Thymus (tissue), 14 donors: ENCODE measurements at places on chromosomes 3 and 15. TPM values are rescaled to one million over a fixed set of nuclear protein-coding genes. Genes with fewer than 3 reads are reported as not detected.

DNA sequence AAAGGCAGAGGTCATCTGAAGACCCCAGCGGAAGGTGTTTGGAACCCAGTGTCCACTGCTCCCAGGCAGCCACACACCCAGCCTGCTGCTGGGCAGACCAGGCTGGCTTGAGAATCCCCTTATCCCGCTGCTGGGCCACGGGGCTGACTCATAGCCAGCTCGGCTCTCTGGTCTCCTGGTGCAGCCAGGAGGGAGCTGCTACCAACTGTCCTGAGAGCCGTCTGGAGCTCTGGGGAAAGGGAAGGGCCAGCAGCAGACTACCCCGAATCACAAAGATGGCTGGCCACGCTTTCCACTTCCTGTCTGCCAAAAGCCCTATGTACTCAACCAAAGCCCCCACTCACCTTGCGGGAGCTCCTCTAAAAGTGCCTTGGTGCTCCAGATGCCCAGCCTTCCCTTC, 38.3 kb downstream of the WHAMM start:
- no peaks in the 10 kb centered on the region for H3K27me3 ChIP-seq
- DNase-seq = no peak
- no peak overlapping the region for H3K27ac ChIP-seq
- H3K4me3 ChIP-seq = no peak overlapping the region

DNA sequence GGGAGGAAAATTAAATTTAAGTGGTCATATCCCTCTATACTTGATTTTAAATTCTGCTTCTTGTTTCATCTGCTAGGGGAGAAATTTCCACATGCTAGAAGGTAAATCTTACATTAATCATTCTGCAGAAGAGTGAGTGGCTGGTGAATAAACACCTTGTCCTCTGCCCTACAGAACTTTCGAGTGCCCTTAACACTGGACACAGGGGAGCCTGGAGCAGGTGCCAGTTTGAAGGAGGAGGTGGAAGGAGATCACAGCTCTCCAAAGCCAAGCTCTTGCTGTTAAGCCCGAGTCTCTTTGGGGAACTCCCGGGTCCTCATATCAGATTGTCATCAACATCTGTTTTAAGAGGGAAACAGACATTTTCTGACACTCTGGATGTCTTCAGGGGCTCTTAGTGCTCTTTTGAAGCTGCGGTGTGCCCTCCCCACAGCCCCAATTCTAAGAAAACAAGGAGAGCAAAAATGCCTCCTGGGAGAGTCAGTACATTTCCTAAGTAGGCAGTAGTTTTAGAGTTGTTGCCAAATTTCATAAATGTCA, 31.3 kb downstream of the LAMP3 start:
- H3K36me3 ChIP-seq = no peaks in the 10 kb centered on the region
- no peaks in the 10 kb centered on the region for H3K27me3 ChIP-seq
- peak overlapping the region; percentile 14 for H3K27ac ChIP-seq
- no peaks in the 10 kb centered on the region for H3K4me1 ChIP-seq
- DNase-seq = no peak

- H3K27ac ChIP-seq = no peak overlapping the region
- DNase-seq = no peak
- no peaks in the 10 kb centered on the region for H3K4me1 ChIP-seq
- no peaks in the 10 kb centered on the region for H3K36me3 ChIP-seq
- H3K27me3 ChIP-seq = no peaks in the 10 kb centered on the region
- H3K4me3 ChIP-seq = no peak overlapping the region
Measured at GRCh38 chr3:63886858-63887257, 23.2 kb downstream of the ATXN7 start.

DNA sequence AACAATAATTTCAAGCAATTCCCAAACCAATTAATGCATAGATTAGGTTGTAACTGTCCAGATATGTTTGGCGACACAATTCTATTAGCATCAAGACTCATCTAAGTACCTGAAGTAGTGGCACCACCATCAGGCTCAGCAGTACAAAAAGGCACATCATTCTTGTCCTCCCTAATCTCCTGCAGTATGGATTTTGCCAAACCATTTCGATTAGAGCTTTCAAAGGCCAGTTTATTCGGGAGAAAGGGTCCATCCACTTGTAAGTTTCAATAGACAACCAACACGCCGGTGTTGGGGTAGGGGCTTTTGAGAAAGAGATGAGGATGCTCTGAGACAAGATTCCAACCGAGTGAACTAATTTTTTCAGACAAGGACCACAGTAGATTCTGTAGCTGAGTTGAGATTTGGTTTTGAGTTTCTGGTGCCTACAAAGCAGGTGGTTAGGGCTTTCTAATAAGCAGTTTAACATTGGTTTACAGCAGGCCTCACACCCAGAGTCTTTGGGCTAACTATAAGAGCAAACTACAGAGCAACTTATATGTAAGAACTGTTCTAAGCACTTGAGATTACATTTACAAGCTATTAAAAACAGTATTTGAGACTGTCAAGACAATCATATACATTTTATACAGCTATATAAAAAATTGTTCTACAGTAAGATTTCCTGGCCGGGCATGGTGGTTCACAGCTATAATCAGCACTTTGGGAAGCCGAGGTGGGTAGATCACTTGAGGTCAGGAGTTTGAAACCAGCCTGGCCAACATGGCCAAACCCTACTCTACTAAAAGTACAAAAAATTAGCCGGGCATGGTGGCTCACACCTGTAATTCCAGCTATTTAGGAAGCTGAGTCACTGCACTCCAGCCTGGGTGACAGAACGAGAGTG, 4.5 kb downstream of the RPL22L1 start:
- H3K4me1 ChIP-seq = peaks cover 7% of the 10 kb centered on the region
- no peak for DNase-seq
- no peak overlapping the region for H3K4me3 ChIP-seq
- H3K27ac ChIP-seq = no peak overlapping the region

DNA sequence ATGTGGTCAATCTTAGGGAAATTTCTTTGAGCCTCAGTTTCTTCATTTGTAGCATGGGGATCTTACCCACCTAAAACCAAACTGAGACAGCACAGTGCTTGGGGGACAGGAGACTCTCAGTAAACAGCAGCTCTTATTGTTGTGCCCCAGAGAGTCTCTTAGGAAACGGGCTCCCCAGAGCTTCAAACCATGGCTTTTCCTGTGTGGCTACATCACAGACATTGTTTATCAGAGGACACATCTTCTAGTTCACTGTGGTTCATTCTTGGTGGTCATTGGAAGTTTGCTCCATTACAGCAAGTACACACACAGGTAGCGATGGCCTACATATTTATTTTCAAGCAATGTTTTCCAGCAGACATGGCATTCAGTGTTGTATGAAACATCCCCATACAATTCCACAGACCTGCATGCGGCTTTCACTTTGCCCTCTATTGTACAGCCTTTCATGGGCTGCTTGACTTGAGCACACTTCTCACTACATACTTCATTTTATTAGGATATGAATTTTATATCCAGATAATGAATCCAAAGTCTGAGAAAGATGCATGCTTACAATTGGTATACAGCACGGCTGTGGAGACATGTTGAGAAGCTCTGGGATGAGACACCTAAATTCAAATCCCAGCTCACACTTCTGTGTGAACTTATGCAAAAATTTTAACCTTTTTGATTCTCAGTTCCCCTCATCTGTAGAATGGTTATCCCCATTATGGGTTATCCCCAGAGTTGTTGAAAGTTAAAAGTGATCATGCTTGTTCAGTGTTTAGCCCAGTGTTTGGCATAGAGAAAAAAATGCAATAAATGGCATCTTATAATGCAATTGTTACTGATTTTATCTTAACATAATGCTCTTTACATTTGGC, 84.8 kb upstream of the ICE2 start:
- no peaks in the 10 kb centered on the region for H3K27me3 ChIP-seq
- peaks cover 5% of the 10 kb centered on the region for H3K4me1 ChIP-seq
- no peak overlapping the region for H3K27ac ChIP-seq
- no peak for DNase-seq
- H3K4me3 ChIP-seq = no peak overlapping the region

GRCh38 chr3:37562876-37563275, 298.8 kb upstream of the CTDSPL start:
- no peak for DNase-seq
- no peaks in the 10 kb centered on the region for H3K4me1 ChIP-seq
- no peaks in the 10 kb centered on the region for H3K36me3 ChIP-seq
- no peaks in the 10 kb centered on the region for H3K27me3 ChIP-seq
- no peak overlapping the region for H3K4me3 ChIP-seq
- H3K27ac ChIP-seq = no peak overlapping the region

GRCh38 chr3:42711491-42712343, 9.1 kb upstream of the HHATL start:
- H3K4me3 ChIP-seq = no peak overlapping the region
- H3K4me1 ChIP-seq = no peaks in the 10 kb centered on the region
- H3K36me3 ChIP-seq = no peaks in the 10 kb centered on the region
- no peak overlapping the region for H3K27ac ChIP-seq
- peaks cover 9% of the 10 kb centered on the region for H3K27me3 ChIP-seq

DNA sequence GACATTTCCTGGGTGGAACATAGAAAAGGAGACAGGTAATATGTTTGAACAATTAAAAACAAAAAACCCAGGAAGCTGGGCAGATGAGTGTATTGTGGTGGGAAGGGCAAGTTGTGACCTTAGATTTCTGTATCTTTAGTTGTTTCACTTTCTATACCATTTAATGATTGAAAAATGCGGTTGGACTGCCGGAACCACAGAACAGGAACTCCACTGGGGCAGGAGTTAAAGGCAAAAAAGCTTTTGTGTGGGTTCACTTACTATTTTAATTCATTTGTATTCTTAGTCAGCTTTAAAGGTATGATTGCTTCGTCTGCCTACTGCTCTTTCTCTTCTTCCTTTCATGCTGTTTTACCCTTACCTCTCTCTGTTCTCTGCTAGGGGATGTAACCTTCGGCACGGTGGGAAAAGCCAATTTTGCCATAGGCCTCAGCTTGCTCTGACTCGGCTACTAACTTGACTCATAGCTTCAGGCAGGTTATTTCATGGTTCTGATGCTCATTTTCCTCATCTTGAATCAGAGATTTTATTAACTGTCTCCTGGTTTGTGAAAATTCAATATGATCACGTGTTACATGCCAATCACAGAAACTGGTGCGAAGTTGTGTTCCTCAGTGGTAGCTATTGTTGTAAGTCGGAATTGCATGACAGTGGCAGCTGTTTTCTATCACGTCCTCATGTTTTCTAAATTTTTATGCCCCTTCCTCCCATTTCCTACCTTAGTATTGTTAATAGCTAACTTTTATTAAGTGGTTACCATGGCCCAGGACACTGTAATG, 1.6 kb upstream of the MCTP2 start:
- H3K27me3 ChIP-seq = peaks cover 7% of the 10 kb centered on the region
- no peak overlapping the region for H3K27ac ChIP-seq
- DNase-seq = no peak
- no peak overlapping the region for H3K4me3 ChIP-seq
- H3K4me1 ChIP-seq = peaks cover 28% of the 10 kb centered on the region

The USF3 gene
- polyA plus RNA-seq = 8.6 TPM

The CEP19 gene
- polyA plus RNA-seq = 2.5 TPM

DNA sequence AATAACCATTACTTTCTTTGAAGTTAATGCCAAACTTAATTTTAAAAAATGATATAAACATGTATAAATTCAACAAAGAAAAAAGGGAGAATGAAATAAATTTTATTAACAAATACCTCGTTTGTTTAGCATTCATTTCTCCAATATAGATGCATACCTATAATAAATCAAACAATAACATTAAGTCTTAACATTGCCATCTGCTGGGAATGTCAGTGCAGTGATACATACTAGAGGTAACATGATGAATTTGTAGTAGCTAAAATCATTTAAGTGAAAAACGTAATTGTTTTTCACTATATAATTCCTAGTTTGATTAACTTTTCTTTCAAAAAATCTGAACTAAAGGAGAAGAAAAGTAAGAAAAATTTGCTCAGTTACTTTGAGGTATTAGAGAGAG, 340.2 kb upstream of the CBLB start:
- H3K4me3 ChIP-seq = no peak overlapping the region
- no peaks in the 10 kb centered on the region for H3K36me3 ChIP-seq
- H3K4me1 ChIP-seq = peaks cover 6% of the 10 kb centered on the region
- no peak overlapping the region for H3K27ac ChIP-seq
- DNase-seq = no peak

The TEX9 gene
- 3.5 TPM for polyA plus RNA-seq

DNA sequence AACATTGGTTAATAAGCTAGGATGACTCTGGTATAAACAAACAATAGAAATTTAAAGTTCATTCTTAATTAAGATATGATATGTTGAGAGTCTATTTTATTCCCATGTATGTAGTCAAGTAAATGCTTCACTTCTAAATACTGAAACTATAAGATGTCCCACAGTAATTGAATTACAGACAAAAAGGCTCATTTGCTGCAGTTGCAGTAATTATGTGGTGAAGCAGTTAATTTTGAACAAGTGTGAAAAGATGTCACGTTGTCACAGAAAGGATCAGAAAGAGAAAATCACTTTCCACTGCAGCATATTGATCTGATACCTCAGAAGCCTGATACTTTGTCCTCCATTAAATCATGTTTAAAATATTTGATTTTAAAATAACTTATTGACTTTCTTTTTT, 159.8 kb downstream of the BBX start:
- DNase-seq = no peak
- H3K27me3 ChIP-seq = no peaks in the 10 kb centered on the region
- H3K4me3 ChIP-seq = no peak overlapping the region
- H3K36me3 ChIP-seq = no peaks in the 10 kb centered on the region

- H3K36me3 ChIP-seq = no peaks in the 10 kb centered on the region
- H3K4me3 ChIP-seq = no peak overlapping the region
- peak overlapping the region; percentile 55 for H3K27ac ChIP-seq
- no peaks in the 10 kb centered on the region for H3K27me3 ChIP-seq
- peaks cover 62% of the 10 kb centered on the region for H3K4me1 ChIP-seq
Measured at GRCh38 chr3:141307351-141308059, 60.8 kb upstream of the ZBTB38 start.
